ENCODE measurements at places on chromosomes 2 and 18.

- DNase-seq = no peak
These were observed 96.4 kb downstream of the C1QL2 start for GRCh38 chr2:119062179-119062578.

- DNase-seq = no peak
These were observed 85.6 kb upstream of the SPTBN1 start for GRCh38 chr2:54370405-54371104.

GRCh38 chr2:60844105-60844504 lies 37.3 kb upstream of the REL start:
- no peak for DNase-seq

GRCh38 chr18:74226156-74226555 lies 65.6 kb downstream of the CYB5A start:
- DNase-seq = no peak

GRCh38 chr18:36378205-36378604 lies 80.7 kb downstream of the FHOD3 start:
- DNase-seq = no peak

DNA sequence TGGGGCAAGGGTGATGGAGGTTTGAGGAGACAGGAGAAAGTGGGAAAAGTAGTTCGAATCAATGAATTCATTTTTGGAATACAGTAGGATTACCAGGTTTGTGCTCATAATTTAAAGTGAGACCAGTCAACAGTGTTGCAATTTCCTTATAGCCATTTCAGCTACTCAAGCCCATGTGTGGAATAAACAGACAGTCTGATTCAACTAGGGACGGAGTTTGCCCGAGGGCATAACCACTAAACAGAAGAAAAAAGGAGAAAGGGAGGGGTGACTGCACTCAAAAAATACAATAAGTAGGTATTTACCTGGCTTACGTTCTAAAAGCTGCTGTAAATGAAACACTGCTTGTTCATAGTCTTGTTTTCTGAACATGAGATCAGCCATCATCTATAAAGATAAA lies 55.2 kb downstream of the TTC21B start:
- no peak for DNase-seq

DNA sequence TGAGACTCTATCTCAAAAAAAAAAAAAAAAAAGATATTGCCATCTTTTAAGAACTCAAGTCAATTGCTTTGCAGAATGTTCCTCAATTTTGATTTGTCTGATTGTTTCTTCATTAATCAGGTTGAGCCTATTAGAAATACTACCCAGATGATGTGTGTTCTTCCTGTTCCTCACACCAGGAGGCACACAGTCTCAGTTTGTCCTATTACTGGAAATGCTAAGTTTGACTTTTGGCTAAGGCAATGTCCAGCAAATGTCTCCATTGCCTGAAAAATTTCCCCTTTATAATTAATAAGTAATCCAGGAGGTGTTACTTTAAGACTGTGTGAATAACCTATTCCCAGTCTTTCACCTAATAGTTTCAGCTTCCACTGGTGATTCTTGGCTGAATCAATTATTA lies 28.4 kb downstream of the BOLA3 start:
- DNase-seq = peak; percentile 25

- DNase-seq = no peak
These were observed 88.1 kb upstream of the KLF7 start for GRCh38 chr2:207253666-207254345.

DNA sequence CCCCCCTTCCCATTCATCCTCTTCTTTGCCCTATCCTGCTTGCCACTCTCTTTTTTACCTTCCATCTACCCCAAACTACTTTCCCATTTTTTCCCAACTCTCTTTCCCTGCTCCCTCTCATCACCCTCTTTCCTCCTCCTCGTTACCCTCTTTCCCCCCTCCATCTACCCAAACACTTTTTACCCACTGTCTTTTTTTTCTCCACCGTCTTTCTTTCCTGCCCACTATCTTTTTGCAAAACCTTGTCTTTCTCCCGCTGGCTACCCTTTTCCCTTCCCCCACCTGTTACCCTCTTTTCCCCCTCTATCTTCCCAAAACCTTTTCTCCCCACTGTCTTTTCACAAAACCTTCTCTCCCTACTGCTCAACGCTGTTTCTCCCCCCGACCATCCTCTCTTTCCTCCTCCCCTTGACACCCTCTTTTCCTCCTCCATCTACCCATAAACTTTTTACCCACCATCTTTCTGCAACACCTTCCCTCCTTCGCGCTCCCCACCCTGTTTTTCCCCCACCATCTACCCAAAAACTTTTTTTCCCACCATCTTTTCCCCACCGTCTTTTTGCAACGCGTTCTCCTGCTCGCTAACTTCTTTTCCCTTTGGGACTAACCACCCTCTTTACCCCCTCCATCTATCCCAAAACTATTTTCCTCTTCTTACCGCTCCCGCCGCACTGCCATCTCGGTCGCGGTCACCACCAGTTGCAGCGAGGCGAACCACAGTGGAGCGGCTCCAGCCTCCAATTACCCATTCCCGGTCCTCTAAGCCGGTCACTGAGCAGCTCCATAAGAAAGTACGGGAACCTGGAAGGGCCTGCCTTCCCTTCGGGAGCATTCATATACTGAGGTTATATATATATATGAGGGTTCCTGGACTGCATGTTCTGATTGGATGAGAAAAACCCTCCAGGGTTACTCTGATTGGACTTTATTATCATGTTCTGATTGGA lies 15.0 kb downstream of the CCDC74A start:
- no peak for DNase-seq

DNA sequence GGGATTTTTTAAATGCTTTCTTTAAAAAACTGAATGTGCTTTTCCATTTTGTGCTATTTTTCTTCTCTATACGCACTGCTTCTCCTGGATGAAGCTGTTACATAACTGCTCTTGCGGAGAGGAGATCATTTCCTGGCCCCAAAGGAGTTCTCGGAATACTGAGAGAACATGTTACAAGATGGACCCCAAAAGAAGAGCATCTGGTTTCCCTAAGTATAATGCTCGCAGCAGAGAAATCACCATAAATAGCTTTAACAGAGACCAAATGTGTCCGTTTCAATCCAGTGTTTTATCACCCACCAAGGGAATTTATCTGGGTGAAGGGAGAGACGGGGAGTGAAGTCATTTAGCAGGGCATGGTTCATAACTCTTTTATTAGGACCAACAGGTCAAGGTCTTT lies 80.1 kb downstream of the RBM43 start:
- no peak for DNase-seq

DNA sequence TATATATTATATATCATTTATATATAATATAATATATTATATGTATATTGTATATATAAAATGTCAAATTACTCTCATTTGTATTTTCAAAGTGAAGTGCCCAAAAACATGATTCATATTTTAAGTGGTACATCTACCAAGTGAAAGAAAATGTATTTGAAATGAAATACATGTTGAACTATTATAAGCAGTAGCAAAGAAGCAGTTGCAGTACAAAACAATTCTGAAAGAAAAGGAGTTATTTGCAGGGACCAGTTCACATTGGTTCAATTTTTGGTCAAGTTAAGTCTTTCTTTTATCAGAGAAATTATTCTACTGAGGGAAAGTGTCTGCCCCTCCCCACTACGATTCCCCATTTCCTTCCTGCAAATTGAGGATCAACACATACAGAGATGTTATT lies 51.9 kb downstream of the APLF start:
- DNase-seq = peak; percentile 54

- no peak for DNase-seq
These were observed 84.2 kb upstream of the CD302 start for GRCh38 chr2:159882130-159882745.

GRCh38 chr18:48857023-48857694 lies 93.6 kb downstream of the SMAD7 start:
- no peak for DNase-seq

DNA sequence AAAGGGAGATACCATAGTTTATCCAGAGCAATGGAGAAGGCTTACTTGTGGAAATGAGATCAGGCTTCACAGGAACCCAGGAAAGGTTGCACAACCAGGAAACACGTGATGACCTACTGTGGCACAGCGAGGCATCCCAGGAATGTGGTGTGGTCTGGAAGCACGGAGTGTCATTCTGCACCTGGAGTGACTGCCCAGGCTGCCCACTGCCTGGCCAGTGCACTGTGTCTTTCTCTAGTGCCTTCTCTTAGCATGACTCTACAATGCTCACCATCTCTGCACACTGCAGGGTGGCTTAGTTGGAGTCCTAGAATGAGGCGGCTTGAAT lies 48.9 kb downstream of the CHST9 start:
- DNase-seq = no peak

DNA sequence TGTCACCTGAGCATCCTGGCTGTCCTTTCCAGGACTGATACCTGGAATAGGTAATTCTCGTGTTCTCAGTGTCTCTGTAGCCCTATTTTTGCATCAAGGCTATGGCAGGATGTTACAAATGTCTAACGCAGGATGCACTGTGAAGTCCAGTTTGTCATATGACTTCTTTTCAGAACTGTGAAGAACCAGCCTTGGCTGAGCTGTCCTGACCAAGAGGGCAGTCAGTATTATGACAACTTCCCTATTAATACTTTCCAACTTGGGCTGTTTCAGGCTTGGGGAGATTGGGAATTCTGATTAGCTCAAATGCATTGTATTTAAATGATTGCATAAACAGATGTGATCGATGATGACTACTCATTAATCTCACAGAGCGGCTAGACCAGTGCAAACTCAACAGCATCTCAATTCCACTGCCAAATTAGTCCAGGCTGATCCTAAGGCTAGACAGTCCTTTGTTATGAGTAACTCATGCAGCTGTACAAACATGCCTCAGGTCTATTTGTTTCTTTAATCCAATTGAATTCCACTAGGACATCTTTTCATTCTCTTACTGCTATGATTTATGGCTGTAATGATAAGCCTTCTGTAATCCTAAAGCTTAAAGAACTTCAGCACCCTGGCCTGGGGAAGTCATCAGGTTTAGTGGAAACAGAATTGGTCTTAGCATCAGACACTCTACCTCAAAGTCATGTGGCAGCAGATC lies 331.6 kb downstream of the KCNS3 start:
- no peak for DNase-seq

GRCh38 chr2:241656190-241656741 lies 18.8 kb downstream of the ATG4B start:
- DNase-seq = no peak

DNA sequence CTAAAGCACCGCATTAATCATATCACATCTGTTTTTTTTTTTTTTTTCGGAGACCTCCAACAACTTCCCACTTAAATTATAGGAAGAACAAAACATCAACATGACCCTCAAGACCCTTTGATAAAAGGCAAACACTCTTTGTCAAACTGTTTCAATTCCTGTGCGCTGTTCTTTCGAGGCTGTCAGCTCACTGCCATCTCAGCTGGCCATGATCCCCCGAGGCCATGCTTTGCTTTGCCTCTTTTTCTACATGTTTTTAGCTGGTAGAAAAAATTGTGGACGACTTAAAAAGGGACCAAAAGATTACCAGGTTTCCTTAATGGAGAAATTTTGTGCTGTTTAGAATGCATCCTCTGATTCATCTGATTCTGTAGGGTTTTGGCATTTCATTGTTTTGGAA lies 138.2 kb downstream of the DPP10 start:
- DNase-seq = no peak

DNA sequence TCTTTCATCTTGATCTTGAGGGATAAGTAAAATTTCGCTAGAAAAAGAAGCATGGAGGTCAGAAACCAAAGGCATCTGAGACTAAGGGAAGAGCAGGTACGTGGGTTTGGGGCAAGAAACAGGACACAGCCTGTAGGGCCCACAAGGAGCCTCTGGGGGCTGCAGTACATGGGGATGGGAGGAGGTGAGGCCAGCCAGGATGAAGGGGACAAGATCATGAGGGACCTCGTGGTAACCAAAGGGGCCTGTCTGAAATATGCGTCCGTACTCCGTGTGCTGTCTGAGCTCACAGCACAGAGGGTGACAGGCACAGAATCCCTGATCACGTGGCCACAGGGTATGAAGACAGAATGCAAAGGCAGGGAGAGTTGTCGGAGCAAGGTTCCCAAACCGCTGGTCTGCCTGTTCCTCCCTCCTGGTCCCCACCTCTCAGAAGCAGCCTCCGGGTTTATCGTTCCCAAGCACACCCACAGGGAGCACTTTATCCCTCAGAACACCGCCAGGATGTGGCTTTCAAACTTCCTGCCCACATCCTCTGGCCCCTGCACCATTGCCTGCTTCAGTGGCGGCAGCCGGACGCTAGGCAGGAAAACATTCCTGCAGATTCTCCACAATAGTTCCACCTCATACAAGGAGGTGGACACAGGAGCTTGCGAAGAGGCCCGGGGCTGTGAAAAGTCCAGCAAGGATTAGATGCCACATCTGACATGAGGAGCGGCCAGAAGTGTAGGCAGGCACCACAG lies 12.0 kb downstream of the TMEM163 start:
- DNase-seq = peak; percentile 70

GRCh38 chr18:32420084-32420750 lies 50.5 kb downstream of the GAREM1 start:
- DNase-seq = peak; percentile 48

DNA sequence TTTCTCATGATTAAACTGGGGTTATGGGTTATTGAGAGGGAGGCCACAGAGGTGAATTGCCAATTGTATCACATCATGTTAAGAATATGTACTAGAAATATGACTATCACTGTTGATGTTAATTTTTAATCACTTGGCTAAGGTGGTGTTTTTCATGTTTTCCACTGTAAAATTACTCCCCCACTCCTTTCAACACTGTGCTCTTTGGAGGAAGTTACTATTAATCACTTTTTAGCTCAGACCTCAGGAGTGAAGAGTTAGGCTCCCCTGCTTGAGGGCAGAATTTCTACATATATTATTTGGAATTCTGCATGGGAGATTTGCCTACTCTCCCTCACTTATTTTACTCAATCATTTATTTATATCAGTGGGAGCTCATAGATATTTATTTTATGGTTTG lies 76.0 kb upstream of the OSR1 start:
- DNase-seq = no peak

- DNase-seq = no peak
These were observed 3.9 kb downstream of the ERICH2 start for GRCh38 chr2:170774074-170774473.

DNA sequence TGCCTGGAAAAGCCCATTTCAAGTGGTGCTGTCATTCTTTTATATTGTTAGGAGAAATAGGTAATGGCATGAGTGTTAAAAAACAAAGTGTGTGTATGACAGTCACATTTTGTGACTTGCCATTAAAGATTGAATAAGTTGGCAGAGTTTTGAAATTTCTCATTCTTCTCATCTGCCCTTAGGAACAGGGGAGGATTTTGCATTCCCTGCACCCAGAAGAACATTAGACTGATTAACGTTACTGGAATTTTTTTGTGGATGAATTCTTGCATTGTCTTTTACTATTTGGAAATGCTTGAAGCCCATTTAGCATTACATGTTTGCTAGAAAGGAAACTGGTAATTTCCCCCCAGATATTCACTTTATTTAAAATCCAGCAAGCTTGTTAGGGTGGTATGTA lies 162.2 kb downstream of the BABAM2 start:
- no peak for DNase-seq

- DNase-seq = no peak
These were observed 339.7 kb downstream of the RPRM start for GRCh38 chr2:153138651-153139375.

DNA sequence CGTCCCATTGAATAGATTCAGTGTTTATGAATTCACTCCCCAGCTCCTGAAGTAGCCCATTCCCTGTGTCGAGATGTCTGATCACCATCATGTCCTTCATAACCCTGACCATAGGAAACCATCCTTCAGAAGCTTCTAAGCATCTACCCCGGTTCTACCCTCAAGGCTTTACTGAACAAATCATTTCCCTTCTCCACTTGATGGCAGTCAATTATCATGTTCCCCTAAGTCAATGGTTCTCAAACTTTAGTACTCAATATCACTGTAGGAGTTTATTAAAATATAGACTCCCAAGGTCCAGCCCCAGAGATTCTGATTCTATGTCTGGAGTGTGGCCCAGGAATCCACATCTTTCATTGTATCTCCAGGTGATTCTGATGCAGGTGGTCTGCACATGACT lies 228.4 kb upstream of the SP5 start:
- DNase-seq = peak; percentile 23

Data from common myeloid progenitor, CD34-positive (primary cell).